Immature natural killer cell (primary cell): ENCODE measurements at places on chromosomes 5 and 9. TPM values are rescaled to one million over a fixed set of nuclear protein-coding genes. Genes with fewer than 3 reads are reported as not detected.

The GABBR2 gene
- not detected for polyA plus RNA-seq

The SLC31A2 gene
- 11.3 TPM for polyA plus RNA-seq

The DCAF12 gene
- polyA plus RNA-seq = 25.0 TPM

The CTXN3 gene
- polyA plus RNA-seq = not detected

The TAF11L5 gene
- not detected for polyA plus RNA-seq

The CCDC152 gene
- 2.5 TPM for polyA plus RNA-seq

The SOX30 gene
- 0.07 TPM for polyA plus RNA-seq

The PCDHGB3 gene
- polyA plus RNA-seq = 0.06 TPM

The RNF183 gene
- polyA plus RNA-seq = not detected

The MRPS2 gene
- 28.6 TPM for polyA plus RNA-seq

The KIF12 gene
- not detected for polyA plus RNA-seq

The IFNA21 gene
- not detected for polyA plus RNA-seq

The TAS2R1 gene
- not detected for polyA plus RNA-seq

The LRRC70 gene
- not detected for polyA plus RNA-seq

The GIN1 gene
- 7.9 TPM for polyA plus RNA-seq

The LVRN gene
- polyA plus RNA-seq = not detected

The CLIC3 gene
- polyA plus RNA-seq = 673 TPM

The RANBP17 gene
- polyA plus RNA-seq = 1.7 TPM

The TLX3 gene
- not detected for polyA plus RNA-seq

The PNPLA7 gene
- polyA plus RNA-seq = 0.24 TPM

The PCDHGA9 gene
- polyA plus RNA-seq = not detected

The SHOC1 gene
- polyA plus RNA-seq = not detected

The INSL4 gene
- polyA plus RNA-seq = not detected

The ALG2 gene
- 32.4 TPM for polyA plus RNA-seq

The GAPVD1 gene
- polyA plus RNA-seq = 53.3 TPM

The UGT3A1 gene
- not detected for polyA plus RNA-seq

The CCDC69 gene
- 149 TPM for polyA plus RNA-seq

The RETREG1 gene
- 3.6 TPM for polyA plus RNA-seq

The SPATA31C1 gene
- polyA plus RNA-seq = not detected

The MLANA gene
- polyA plus RNA-seq = 0.27 TPM

The PHAX gene
- 49.3 TPM for polyA plus RNA-seq

The PCDHGC5 gene
- not detected for polyA plus RNA-seq

The IQGAP2 gene
- polyA plus RNA-seq = 43.6 TPM

The ZCCHC9 gene
- 8.1 TPM for polyA plus RNA-seq

The FAM81B gene
- not detected for polyA plus RNA-seq

The FGD3 gene
- 57.0 TPM for polyA plus RNA-seq

The ACOT12 gene
- not detected for polyA plus RNA-seq

The OR13C3 gene
- not detected for polyA plus RNA-seq

The ARID3C gene
- polyA plus RNA-seq = not detected

The IFNE gene
- not detected for polyA plus RNA-seq

The CENPH gene
- 5.7 TPM for polyA plus RNA-seq

The GPR150 gene
- polyA plus RNA-seq = 1.9 TPM

The RANBP3L gene
- not detected for polyA plus RNA-seq

The ADRA1B gene
- not detected for polyA plus RNA-seq

The ZNF883 gene
- polyA plus RNA-seq = not detected

The NUP155 gene
- 5.8 TPM for polyA plus RNA-seq

The FBP2 gene
- not detected for polyA plus RNA-seq

The TNC gene
- polyA plus RNA-seq = not detected

The KIF24 gene
- polyA plus RNA-seq = not detected
